ENCODE measurements at places on chromosomes 12 and 14.

DNA sequence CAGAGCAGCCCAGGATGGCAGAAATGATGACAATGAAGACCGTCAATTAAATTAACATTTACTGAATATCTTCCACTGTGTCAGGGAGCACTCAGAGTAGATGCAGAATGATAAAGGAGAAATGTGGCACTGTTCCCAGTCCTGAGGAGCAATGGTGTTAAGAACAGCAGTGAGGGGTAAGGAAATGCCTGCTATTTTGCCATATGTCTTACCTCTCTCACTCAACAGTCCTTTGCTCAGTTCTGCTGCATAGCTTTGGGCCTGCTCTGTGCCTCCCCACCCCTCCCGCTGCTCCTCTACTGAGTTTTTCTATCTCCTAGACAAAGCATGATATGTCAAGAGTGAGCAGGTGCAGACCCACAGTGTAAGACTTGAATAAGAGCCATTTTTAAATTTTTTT lies 318.8 kb downstream of the NAV3 start:
- DNase-seq, result no peak

DNA sequence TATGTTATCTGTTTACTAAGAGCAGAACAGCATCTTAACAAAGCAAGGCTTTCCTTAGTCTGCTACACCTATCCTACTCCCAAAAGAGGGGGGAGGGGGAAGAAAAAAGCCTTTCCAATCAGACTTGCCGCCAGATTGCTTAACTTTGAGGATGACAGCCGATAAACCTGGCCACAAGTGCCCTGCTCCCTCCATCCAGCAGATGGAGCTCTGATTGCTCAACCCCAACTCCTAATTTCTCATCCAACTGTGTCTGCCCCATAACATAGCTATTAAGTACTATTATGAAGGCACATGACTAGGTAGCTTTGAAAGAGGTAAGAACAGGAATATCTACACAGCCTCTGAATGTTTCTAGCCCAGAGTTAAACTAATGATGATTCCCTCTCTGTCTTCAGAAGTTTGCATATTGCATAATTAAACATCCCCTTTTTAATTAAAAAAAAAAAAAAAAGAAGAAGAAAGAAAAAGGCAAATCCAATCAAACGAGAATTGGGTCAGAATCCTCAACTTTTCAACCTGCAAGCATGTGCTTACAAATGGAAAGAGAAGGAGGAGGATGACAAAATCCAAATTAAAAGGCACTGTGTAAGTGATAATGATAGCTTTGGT lies 247.4 kb downstream of the GALC start:
- no peak for DNase-seq

DNA sequence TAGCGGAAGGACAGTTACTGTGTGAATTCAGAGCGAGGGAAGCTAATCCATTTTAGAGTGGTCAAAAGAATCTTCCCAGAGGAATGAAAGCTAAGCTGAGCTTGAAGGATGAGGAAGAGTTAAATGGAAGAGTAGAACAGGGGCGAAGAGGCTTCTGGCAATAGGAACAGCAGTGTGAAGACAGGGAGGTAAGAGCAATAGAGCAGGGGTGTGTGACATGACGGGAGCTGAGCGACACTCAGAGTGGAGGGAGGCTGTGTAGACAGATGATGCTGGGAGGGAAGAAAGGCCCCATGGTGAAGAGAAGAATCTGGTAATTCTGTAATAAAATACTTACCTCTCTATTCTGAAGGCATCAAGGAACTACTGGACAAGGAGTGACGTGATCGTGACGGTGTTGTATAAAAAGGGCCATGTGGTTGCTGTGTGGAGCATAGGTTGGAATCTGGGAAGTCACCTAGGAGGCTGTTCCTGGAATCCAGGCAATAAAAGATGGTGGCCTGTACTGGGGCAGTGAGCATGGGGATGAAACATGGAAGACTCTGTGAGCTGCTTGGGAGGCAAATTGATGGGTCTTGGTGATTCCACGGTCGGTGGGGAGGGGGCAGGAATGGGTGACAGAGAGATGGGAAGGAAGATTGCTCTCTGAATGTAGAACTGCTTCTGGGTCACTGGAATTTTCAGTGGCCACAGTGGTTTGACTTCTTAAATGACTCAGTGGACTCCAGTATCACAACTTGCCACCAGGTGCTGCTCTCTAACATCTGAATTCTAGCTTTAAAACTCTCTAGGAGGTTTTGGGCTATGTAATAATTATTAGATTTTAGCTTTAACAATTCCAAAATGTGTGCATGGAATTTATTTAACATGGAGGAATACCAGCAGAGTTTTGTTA lies 164.1 kb downstream of the ATP23 start:
- DNase-seq, result no peak

GRCh38 chr14:80465546-80466220 lies 254.4 kb upstream of the DIO2 start:
- no peak for DNase-seq

GRCh38 chr14:104106471-104106991 lies 21.0 kb downstream of the ASPG start:
- DNase-seq, result no peak

All from stimulated activated CD8-positive, alpha-beta memory T cell treated with anti-CD3 and anti-CD28 coated beads, Interleukin-12 subunit alpha, Interleukin-12 subunit beta, amount 100 ng/mL, for 4 hours (primary cell).